GM04504 (cell line): ENCODE measurements at places on chromosomes 12 and 14.

- no peak for DNase-seq
Observed at GRCh38 chr14:100654814-100655740, 67.9 kb upstream of the BEGAIN start.

DNA sequence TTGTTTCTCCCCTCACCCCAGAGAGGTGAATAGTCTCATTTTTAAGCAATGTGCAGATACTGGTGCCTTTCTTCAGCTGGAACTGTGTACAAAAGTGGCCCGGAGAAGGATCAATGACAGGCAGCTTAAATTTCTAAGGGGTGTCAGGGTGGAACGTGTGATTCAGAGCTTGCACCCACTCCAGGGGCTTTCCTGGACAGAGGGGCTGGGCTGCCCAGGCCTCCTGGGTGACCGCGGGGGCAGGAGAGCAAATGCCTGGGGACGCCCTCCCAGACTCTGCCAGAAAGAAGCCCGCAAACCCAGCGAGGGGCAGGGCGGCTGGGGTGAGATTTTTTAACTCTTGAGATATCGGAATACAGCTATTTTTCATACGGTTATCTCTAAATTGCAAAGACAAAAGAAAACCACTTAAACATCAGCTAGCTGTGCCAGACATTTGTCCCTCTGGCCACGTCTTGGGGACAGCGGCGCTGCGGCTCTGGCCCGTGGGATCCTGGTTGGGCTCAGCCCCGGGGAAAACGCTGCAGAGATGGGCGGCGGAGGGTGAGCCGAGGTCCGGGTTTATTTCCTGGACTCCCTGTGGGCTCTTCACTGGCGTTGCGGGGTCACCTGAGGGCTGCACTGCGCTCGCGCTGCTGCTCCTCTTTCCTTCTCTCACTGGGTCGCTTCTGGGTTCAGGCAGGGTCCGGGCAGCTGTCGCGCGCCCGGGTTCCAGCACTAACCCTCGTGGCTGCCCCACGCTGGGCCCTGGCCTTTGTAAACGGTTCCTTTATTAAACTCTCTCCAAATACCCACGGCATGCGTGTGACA lies 35.8 kb downstream of the NFKBIA start:
- no peak for DNase-seq

- no peak for DNase-seq
Observed at GRCh38 chr14:70731447-70732239, 77.7 kb downstream of the MAP3K9 start.

DNA sequence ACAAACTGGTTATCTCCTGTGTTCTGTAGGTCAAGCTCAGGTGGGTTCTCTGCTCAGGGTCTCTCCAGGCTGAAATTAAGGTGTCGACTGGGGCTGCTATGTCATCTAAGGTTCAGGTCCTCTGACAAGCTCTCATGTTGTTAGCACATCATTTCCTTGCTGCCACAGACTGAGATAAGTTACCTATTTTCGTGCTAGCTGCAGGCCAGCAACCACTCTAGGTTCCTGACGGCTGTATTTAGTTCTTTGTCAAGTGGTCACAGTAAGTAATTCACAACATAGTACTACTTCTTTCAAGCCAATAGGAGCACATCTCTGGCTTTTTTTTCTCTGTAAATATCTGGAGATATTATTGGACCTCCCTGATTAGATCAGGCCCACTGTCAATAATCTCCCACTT lies 169.3 kb upstream of the CAND1 start:
- DNase-seq: no peak

GRCh38 chr14:56122301-56122700 lies 4.1 kb downstream of the PELI2 start:
- DNase-seq: no peak

DNA sequence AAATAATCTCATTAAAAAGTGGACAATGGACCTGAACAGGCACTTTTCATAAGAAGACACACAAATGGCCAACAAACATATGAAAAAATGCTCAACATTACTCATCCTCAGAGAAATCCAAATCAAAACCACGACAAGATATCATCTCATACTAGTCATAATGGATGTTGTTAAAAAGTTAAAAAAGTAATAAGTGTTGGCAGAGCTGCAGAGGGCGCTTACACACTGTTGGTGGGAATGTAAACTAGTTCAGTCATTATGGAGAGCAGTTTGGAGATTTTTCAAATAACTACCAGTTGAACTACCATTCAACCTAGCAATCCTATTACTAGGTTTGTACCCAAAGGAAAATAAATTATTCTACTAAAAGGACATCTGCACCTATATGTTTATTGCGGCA lies 47.2 kb downstream of the FOXG1 start:
- DNase-seq: peak; percentile 2

- no peak for DNase-seq
Observed at GRCh38 chr12:108309674-108310312, 29.3 kb downstream of the CMKLR1 start.

- no peak for DNase-seq
Observed at GRCh38 chr12:124910561-124911478, 3.6 kb downstream of the UBC start.

DNA sequence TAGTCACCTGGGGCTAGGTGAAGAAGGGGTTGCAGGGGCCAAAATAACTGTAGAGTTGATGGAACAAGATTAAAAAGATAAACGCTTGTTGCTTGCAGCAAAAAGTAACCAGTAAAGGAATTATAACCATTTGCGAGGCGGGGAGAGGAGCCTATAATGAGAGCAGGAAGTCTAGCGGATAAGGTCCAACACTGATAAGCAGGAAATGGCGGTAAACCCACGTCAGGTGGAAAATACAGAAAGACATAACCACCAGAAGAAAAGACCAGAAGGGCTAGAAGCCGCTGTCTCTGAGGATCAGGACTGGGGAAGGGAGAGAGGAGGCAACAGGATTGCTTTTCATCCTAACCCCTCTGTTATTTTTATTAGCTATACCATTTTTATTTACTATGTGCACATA lies 303.3 kb downstream of the DPF3 start:
- no peak for DNase-seq

DNA sequence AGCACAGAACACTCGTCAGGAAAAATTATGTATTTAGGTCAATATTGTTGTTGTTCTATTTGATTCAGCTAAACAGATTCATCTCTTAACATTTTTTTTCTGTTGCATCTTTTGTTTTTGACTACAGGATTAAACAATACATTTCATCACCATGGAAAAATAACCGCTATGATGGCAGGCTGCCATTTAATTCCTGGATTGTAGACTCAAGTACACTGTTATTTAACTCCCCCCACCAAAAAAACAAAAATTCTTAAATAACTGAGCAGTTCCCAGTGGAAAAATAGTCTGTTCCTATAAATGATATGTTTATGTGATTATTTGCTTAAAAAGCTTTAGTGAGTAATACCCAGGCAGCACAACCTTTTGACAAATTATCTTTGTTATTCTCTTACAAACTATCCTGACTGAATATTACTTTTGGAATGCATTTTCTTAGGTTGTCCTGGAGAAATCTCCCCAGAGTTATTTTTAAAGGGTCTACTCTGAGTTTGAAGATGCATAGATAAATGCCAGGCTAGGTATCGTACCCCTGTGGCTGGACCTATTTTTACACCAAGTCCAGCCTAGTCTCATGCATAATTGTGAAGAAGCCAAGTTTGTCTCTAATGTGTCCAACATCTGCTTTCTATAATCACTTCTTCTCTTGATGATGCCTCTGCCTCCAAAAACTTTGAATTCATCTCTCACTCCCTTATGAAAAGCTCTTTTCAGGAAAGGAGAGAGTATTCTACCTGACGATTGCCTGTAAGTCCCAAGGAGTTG lies 3.7 kb downstream of the KERA start:
- peak; percentile 78 for DNase-seq

GRCh38 chr12:67991158-67991557 lies 1.9 kb downstream of the IFNG-AS1 start:
- DNase-seq: no peak

- DNase-seq: no peak
Observed at GRCh38 chr12:124869059-124869665, 5.5 kb upstream of the SCARB1 start.

GRCh38 chr12:116443821-116444589 lies 115.2 kb upstream of the MAP1LC3B2 start:
- DNase-seq: no peak

- DNase-seq: no peak
Observed at GRCh38 chr14:31257244-31257553, 49.6 kb upstream of the HECTD1 start.

- no peak for DNase-seq
Observed at GRCh38 chr12:29234965-29235626, 86.0 kb downstream of the FAR2 start.

DNA sequence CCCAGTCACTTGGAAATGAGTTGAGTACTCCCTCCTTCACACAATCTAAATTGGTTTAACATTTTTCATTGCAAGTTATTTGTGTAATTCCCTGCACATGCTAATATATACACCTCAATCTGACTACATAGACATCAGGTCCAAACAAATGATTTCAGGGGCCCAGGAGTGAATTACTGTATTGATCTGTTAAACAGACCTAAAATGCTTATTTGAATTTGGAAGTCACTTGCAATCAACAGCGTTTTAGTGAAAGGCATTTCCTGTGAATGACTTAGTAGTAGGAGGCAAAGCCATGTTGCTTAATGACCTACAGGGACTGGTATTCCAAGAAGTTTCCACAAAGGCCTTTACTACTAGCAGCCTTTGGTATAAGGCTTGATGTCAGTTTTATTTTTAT lies 22.6 kb upstream of the SLC15A5 start:
- DNase-seq: no peak

DNA sequence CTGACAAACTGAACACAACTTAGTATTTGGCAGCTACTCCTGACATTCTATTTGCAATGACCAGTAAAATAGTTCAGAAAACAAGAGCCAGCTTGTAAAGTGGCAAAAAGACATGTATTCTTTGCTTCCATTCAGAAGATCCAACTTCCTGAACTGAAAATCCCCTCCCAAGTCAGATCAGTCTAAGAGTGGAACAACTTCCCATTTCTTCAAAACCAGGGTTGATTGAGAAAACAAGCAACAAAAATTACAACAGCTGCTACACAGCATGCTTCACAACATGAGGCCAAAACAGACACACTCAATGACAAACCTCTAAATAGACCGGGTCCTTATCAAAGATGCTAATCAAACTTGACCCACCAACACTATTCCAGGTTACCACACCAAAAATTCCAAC lies 40.3 kb downstream of the CIT start:
- no peak for DNase-seq

GRCh38 chr14:30988509-30988908 lies 36.9 kb upstream of the AP4S1 start:
- no peak for DNase-seq

GRCh38 chr14:76810953-76811400 lies 1.7 kb downstream of the ANGEL1 start:
- no peak for DNase-seq

DNA sequence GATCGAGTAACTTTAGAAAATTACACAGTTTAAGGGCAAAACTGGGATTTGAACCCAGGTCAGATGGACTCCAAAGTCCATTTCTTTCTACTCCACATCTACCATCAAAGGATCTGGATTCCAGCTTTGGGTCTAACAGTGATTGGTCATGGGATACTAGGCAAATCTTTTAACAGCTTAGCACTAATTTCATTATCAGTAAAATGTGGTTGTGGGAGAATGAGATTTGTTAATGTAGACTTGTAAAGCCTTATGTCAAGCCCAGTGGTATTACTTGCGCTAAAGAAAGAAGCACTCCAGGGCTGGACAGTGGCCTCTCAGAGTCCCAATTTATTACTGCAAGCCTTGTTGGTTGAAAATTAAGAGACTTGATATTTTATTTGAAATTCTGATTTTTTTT lies 65.2 kb upstream of the MANSC4 start:
- no peak for DNase-seq

DNA sequence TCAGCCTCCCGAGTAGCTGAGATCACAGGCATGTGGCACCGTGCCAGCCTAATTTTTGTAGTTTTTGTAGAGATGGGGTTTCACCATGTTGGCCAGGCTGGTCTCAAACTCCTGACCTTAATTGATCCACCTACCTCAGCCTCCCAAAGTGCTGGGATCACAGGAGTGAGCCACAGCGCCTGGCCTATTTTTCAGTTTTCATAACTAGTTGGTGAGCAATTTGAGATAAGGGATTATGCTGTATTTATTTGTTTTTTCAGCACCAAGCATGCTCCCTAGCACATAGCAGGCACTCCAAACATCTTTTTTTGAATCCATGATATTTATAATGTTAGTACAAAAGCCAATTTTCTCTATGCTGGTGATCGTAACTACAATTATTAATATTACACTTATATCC lies 541.2 kb downstream of the SNAPC1 start:
- DNase-seq: no peak
